ENCODE measurements at places on chromosomes 16 and 17.

GRCh38 chr17:1398028-1398427, 2.0 kb downstream of the YWHAE start:
- DNase-seq, result no peak

DNA sequence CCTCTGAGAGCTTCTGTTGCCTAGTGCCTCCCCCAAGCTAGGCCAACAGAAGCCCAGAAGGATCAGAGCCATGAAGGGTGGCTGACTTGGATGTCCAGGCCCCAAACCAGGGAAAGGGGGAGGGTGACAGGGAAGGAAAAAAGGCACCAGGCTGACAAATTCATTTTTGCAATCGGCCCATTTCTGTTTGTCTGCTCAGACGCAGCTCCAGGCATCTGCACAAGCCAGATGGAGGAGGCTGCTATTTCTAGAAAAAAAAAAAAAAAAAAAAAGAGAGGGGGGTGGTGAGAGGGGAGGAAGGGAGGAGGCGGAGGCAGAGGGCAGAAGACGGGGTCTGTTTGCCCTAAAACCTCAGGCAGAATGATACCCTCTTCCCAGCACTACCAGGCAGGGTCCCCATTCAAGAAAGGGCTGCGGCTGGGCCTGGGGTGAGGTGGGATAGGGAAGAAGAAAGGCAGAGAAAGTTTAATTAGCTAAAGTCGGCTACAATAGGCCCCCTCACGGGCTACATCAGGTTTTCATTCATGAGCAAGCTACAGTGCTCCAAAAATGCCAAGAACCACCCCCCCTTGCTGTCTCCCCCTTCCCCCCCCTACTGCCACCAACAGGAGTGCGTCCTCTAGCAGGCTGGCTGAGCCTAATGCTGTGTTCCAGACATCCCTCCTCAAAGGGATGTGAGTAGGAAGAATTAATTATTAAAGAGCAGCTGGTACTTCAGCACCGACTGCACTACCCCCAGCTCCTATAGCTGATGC, 2.4 kb downstream of the HDAC5 start:
- no peak for DNase-seq

DNA sequence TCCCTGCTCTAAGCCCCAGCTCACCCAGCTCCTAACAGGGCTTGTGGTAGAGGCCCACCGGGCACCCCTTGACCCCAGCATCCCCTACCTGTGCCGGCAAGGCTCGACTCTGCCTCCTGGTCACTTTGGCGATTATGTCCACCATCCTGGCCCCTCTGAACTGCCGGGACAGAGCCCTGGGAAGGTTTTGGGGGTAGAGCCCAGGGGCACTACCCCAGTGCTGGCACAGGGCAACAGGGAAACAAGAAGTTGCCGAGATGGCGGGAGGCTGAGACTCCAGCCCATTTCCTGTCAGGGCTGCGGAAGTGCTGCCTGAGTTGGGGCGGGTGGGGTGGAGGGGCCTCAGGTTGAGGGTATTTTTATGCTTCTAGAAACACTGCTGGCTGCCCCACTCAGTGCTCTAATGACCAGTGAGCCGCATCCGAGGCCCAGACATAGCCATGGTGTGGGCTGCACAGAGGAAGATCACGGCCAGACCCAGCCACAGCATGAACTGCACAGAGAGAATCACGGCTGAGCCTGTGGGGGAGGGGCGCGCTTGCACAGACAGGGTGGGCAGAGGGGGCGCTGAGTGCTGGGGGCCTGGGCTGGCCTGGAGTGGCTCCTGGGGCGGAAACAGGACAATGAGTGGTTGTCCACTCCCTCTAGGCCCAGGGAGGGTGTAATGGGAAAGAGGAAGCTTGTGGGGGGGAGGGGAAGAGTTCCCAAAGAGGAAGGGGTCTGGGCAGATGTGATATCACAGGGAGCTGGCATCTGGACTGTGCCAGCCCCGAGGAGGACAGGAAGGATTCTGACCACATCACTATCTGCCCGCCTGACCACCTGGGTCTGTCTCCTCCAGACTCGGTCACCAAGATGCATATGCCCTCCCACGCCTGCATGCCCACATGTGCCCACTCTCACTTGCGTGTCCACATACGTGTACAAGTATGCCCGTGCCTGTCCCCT, 22.3 kb downstream of the ARHGAP27 start:
- no peak for DNase-seq

DNA sequence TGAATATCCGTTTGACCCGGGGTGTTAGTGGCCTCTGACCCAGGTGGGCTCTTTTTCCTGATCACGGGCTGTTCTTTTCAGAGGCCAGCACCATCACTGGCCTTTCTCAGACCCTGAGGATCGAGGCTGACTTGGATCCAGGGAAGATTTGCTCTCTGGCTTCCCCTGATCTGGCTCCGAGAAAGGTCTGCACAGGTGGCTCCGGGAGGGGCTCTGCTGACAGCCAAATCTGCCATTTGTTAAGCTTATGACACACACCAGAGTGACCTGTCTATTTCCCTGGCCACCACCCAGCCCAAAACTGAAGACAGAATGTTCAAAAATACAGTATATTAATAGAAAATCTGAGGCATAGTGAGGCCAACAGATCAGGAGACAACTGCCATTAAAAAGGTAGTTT, 221.8 kb upstream of the TNRC6C start:
- DNase-seq, result no peak

DNA sequence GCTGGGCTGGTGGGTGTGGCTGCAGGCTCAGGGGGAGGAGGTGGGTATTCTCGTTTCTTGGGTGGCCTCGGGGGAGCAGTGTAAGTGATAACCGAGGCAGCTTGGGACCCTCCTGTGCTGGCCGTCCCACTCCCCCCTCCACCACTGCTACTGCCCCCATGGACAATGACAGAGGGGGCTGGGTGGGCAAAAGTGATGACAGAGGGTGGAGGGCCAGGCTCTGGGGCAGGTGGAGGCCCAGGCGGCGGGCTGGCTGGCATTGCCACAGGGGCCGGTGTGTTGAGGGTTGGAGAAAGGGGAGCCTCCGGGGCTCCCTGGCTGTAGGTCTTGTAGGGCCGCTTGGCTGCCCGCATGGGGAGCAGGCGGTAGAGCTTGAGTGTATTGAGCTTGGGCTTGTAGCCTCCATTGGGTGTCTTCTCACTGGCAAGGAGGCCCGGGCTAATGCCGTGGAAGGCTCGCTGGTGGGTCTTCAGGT, 16.0 kb downstream of the ZBTB4 start:
- no peak for DNase-seq

DNA sequence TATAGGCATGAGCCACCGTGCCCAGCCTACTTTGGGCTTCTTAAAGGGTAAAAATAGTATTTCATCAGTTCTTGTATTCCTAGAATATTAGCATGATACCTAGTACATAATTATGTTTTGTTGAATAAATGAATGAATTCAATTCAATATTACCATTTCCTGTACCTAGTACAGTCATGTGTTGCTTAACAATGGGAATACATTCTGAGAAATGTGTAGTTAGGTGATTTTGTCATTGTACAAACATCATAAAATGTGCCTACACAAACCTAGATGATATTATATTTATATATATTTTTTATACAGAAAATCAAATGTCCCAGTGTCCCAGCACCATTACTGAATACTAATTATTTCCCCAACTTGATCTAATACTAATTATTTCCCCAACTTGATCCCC, 85.6 kb upstream of the HAS3 start:
- no peak for DNase-seq

DNA sequence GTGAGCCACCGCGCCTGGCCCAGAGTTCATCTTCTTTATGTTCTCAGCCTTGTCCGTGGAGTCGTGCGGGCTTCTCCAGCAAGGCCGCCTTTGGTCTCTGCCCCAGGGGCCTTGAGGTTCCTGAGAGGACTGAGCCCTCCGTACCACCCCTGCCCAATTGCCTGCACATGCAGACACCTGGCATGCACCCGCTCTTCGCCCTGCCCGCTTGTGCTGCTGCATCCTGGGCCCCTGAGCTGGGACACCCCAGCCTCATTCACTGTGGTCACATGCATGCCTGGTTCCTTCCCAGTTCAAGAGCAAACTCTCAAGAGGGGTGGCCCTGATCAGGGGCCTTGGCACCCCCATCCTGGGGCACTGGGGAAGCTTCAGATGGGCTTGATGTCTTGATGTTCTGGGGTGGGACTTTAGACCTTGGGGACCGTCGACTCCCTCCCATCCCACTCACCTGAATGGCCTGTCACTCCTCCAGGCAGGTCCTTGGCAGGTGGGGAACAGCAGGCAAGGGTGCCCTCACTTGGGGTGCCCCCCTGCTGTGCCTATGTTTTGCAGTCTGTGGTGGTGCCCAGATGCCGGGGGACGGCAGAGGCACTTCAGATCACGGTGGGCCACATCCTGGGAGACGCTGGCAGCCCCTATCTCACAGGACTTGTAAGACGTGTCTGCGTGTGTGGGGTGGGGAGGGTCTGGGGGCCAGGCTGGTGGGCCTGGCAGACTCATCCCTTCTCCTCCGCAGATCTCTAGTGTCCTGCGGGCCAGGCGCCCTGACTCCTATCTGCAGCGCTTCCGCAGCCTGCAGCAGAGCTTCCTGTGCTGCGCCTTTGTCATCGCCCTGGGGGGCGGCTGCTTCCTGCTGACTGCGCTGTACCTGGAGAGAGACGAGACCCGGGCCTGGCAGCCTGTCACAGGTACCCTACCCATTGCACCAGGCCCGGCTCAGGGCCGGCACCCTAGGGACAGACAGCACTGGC, 12.7 kb upstream of the SPNS2 start:
- DNase-seq, result peak; percentile 21

- DNase-seq, result no peak
Observed at GRCh38 chr17:52035336-52035915, 123.1 kb downstream of the CA10 start.

- DNase-seq, result peak; percentile 73
Observed at GRCh38 chr16:75080205-75081029, 36.2 kb downstream of the LDHD start.

DNA sequence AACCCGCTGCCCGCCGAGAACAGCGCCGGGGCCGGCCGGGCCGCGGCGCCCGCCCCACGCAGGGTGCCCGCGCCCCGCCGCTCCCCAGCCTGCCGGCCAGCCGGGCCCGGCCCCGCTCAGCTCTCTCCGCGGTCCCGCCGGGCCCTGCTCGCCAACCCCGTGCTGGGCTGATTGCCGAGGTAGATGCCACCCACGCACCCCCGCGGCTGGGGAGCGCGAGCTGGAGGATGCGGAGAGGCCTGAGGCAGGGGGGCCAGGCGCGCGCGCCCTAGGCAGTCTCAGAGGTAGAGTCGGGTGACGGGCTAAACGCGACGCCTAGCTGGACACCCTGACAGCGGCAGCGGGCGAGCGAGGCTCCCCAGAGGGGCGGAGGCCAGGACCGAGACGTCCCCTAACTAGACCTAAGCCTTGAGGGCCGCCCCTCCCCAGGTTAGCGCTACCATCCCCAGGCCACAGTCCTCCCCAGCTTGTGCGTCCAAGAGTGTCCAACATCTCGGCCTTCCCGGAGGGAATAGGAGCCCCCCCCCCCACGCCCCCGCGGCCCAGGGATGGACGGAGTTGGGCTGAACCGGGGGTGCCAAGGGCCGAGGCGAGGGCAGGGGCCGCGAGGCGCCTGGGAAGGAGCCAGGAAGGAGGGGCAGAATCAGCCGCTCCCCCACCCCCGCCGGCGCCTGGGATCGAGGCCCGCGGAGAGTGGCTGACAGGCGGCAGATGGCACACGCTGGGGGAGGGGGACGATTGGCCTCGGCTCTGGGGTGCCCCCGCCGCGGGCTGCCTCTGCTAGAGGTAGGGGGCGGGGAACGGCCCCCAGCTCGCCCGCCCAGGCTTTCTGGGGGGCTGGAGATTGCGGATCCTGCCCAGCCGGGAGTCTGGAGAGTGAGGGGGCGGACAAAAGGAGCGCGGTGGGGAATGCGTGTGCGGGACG, 2.5 kb upstream of the ZNF423 start:
- DNase-seq, result no peak

- DNase-seq, result no peak
Observed at GRCh38 chr17:44241106-44241624, 21.7 kb upstream of the UBTF start.

DNA sequence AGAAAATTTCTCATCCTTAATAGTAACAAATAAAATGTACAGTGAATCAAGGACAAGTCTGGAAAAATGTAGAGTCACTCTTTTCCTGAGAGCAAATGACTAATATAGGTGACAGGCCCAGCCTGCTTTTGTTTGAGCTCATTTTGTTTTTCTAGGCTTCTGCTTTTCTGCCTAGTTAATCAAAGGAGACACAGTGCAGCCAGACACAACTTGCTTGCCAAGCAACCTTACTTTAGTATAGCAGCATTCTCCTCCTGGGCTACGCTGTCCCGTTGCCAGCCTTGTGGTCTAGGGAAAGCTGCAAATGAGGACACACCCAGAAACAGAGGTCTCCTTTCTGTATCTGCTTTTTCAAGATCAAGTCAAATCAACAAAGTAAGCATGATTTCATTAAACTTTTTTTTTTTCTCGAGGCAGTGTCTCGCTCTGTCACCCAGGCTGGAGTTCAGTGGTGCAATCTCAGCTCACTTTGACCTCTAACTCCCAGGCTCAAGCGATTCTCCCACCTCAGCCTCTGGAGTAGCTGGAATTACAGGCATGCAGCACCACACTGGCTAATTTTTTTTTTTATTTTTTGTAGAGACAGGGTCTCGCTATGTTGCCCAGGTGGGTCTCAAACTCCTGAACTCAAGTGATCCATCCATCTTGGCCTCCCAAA, 17.2 kb downstream of the GINS3 start:
- peak; percentile 71 for DNase-seq

- DNase-seq, result no peak
Observed at GRCh38 chr17:46869296-46869695, 17.9 kb downstream of the WNT9B start.

GRCh38 chr16:30937692-30938091, 11.2 kb upstream of the ORAI3 start:
- DNase-seq, result no peak

- peak; percentile 33 for DNase-seq
Observed at GRCh38 chr17:57735707-57736106, 9.4 kb downstream of the CCDC182 start.

DNA sequence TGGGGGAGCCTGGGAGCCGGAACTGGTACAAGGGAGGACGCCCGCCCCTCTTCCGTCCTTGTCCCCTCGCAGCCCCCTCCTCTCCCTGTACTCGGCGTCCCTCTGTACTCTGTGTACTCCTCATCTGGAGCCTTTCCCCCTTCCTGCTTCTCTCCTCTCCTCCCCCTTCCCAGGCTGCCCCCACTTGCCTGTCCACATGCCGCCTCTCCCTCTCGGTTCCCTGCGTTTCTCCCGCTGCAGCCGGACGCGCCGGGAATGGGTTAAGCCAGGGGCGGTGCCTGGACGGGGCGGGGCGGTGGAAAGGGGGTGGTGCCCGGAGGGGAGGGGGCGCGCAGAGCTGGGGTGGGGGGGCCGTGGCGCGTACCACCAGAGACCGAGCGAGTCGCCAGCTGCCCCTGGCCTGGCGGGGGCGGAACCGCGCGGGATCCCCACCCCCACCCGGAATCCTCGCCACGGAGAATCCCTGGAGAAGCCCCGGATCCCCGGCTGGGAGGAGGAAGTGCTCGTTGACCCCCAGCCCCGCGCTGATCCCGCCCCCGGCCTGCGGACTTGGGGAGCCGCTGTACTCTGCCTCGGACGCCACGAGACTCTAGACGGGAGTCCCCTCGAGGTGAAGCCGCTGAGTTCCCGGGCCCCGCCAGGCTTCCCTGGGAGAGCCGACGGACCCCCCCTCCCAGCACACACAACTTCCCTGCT, 22.6 kb downstream of the GJD3 start:
- DNase-seq, result peak; percentile 40

- DNase-seq, result peak; percentile 32
Observed at GRCh38 chr17:34254651-34255380, at the start of gene CCL2. Gene CCL2 (plus strand): TSS chr17:34255285. CDS start chr17:34255350, 65 bp downstream.

GRCh38 chr16:1443980-1444729, at the start of gene CCDC154:
Gene CCDC154 (minus strand): TSS chr16:1444556. CDS start chr16:1444322, 234 bp downstream.
- no peak for DNase-seq

GRCh38 chr17:14301279-14302090, 604 bp downstream of the HS3ST3B1 start:
- DNase-seq, result peak; percentile 34

GRCh38 chr17:2090210-2090641, 35.3 kb downstream of the HIC1 start:
- DNase-seq, result no peak
